ENCODE measurements at places on chromosomes 6 and 20.

DNA sequence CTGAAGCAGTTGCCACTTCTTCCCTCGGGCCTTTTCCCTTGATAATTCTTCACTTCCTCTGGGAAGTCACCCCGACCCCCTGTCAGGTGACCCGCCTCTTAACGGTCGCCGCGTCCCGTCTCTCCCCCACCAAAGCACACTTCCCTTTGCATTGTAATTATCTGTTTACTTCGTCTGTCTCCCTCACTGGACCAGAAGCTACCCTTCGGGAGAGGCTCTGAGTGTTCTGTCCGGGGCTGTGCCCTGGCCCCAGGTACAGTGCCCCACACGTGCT, 771 bp upstream of the SNAI1 start:
- DNase-seq = no peak
- peaks cover 56% of the 10 kb centered on the region for H3K4me1 ChIP-seq
- peak overlapping the region; percentile 67 for H3K4me3 ChIP-seq
- no peaks in the 10 kb centered on the region for H3K27me3 ChIP-seq
- no peak overlapping the region for H3K27ac ChIP-seq
- H3K36me3 ChIP-seq = peaks cover 23% of the 10 kb centered on the region

DNA sequence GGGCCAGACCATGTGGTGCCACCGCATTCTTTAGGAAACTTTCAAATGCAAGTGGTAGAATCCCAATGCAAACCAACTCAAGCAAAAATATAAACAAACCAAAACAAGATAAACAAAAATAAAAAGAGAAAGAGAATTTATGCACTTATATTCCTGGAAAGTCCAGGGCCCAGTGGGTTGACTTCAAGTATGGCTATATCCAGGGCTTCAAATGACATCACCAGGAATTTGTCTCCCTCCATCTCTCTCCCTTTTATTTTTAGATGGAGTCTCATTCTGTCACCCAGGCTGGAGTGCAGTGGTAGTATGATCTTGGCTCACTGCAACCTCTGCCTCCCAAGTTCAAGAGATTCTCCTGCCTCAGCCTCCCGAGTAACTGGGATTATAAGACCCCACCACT, 56.1 kb upstream of the PNRC1 start:
- H3K27ac ChIP-seq = no peak overlapping the region
- H3K27me3 ChIP-seq = peaks cover 12% of the 10 kb centered on the region
- DNase-seq = no peak

DNA sequence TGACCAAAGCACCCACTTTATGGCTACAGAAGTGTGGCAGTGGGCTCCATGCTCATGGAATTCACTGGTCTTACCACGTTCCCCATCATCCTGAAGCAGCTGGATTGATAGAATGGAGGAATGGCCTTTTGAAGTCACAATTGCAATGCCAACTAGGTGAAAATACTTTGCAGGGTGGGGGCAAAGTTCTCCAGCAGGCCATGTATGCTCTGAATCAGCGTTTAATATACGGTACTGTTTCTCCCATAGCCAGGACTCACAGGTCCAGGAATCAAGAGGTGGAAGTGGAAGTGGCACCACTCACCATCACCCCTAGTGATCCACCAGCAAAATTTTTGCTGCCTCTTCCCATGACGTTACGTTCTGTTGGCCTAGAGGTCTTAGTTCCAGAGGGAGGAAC, 60.5 kb upstream of the GMDS start:
- no peak overlapping the region for H3K27ac ChIP-seq
- no peak for DNase-seq
- no peaks in the 10 kb centered on the region for H3K27me3 ChIP-seq
- no peaks in the 10 kb centered on the region for H3K4me1 ChIP-seq
- no peak overlapping the region for H3K4me3 ChIP-seq

DNA sequence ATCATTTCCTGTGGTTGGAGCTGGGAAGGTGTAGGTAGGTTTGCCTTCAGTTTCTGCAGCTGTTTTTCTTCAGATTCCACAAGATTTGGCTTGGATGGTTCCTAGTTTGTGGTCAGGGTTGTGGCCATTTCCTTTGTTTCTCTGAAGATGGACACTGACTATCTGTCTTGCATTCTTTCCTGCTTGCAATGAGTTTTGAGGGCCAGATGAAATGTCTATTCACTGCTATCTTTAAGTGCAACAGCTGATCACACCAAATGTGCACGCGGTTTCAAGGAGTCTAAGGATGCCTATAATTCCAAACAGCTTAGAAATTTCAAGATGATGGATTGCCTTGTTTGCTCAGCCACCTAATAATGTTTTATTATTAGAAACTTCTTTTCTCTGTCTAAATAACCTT, 28.4 kb downstream of the IL20RA start:
- H3K36me3 ChIP-seq = no peaks in the 10 kb centered on the region
- peaks cover 4% of the 10 kb centered on the region for H3K27me3 ChIP-seq
- peaks cover 30% of the 10 kb centered on the region for H3K4me1 ChIP-seq
- DNase-seq = no peak
- H3K4me3 ChIP-seq = no peak overlapping the region

- peak; percentile 77 for DNase-seq
- no peaks in the 10 kb centered on the region for H3K36me3 ChIP-seq
- peaks cover under 1% of the 10 kb centered on the region for H3K27me3 ChIP-seq
- peaks cover 8% of the 10 kb centered on the region for H3K4me1 ChIP-seq
- no peak overlapping the region for H3K4me3 ChIP-seq
Observed at GRCh38 chr6:166852451-166852975, 103.8 kb downstream of the RNASET2 start.

- H3K27me3 ChIP-seq = no peaks in the 10 kb centered on the region
- peaks cover 34% of the 10 kb centered on the region for H3K4me1 ChIP-seq
- peak overlapping the region; percentile 5 for H3K27ac ChIP-seq
- DNase-seq = no peak
Observed at GRCh38 chr6:16473908-16474771, 235.8 kb downstream of the GMPR start.

- H3K4me1 ChIP-seq = peaks cover 11% of the 10 kb centered on the region
- H3K4me3 ChIP-seq = no peak overlapping the region
- H3K36me3 ChIP-seq = peaks cover 2% of the 10 kb centered on the region
- no peak overlapping the region for H3K27ac ChIP-seq
- peaks cover 9% of the 10 kb centered on the region for H3K27me3 ChIP-seq
Observed at GRCh38 chr6:77092971-77093370, 370.3 kb downstream of the HTR1B start.

DNA sequence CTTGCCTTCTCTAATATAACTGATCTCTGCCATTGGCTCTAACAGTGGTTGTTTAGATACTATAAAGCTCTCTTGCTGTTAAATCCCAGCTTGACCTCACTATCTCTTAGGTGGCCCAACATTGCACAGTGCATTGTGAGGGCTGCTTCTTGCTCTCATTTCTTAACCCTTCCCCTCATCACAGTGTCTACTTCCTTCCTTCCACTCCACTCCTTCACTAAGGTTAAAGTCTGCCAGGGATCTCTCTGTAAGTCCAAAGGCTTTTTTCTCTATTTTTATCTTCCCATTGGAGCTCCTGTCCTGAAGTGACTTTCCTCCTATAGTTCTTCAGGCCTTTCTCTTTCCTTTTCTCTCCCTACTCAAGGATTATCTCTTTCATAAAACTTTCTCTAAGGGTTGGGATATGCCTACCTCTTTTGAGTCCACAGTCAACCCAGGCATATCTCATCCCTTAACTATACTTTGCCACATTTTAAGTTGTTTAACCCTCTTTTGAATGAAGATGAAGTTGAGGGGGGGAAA, 4.0 kb upstream of the TBC1D22B start:
- DNase-seq = no peak
- no peak overlapping the region for H3K27ac ChIP-seq
- H3K4me1 ChIP-seq = peaks cover 21% of the 10 kb centered on the region
- no peaks in the 10 kb centered on the region for H3K27me3 ChIP-seq

GRCh38 chr20:31803552-31804291, 15.4 kb upstream of the MYLK2 start:
- no peak for DNase-seq
- H3K4me1 ChIP-seq = peaks cover 37% of the 10 kb centered on the region
- no peak overlapping the region for H3K4me3 ChIP-seq
- no peaks in the 10 kb centered on the region for H3K27me3 ChIP-seq

DNA sequence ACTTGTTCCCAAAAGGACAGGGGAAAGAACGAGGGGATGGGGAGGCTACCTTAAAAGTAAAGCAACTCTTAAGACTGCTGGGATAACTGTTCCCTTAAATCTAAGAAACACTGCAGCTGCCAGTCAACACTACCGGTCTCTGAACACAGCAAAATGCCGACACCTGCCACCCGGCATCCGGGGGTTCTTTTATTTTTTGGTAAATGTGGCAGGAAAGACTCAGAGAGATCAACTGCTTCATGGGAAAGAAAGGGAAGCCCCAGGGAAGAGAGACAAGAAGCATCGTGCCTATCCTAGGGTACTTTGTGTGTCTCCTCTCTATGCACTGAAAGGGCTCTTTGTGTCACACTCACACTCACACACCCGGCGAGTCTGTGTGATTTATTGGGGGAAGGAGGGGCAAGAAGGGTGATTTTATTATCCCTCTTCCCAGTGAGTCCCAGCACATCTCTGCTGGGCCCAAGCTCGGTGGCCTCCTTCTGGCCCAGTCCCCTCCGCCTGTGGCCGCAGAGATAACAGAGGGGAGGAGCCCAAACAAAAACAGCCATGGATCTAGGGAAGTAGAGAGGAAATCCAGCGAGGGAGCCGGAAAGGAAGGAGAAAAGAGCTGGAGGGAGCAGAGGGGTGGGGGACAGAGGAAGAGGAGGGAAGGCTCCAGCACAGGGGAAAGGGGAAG, 1.4 kb downstream of the FYN start:
- H3K27me3 ChIP-seq = no peaks in the 10 kb centered on the region
- peak overlapping the region; percentile 95 for H3K27ac ChIP-seq
- no peak for DNase-seq
- peaks cover 2% of the 10 kb centered on the region for H3K36me3 ChIP-seq
- H3K4me3 ChIP-seq = peak overlapping the region; percentile 96
- peaks cover 37% of the 10 kb centered on the region for H3K4me1 ChIP-seq

DNA sequence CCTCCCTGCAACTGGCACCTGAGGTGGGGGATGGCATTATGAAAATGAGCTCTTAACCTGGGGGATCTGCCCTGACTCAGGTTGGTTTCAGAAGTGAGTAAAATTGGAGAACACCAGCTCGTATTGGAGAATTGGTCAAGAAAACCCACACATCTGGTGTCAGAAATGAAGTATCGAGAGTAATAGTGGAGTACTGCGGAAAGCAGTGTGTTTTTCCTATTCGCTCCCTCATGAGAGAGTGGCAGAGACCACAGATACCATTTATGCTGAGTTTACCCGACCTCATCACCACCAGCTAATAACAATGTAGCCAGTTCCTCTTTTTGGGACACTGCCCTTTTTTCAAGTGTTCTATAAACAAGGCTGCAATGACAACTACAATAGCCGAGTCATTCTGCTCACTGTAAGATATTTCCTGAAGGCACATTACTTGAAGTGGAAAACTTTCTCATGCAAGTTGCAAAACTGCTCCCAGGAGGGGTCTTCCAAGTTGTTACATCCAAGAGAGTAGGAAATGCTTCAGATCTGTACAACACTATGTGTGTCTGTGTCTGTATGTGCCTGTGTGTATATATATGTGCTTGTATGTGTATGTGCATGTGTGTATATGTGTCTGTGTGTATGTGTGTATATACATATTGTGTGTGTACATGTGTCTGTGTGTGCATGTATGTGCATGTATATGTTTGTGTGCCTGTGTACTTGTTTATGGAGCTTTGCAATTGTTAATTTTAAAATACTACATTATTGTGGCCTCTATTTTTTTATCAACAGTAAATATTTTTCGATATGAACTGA, 106.0 kb upstream of the CST7 start:
- peaks cover 15% of the 10 kb centered on the region for H3K27me3 ChIP-seq
- no peaks in the 10 kb centered on the region for H3K4me1 ChIP-seq
- H3K36me3 ChIP-seq = no peaks in the 10 kb centered on the region
- H3K27ac ChIP-seq = no peak overlapping the region
- no peak overlapping the region for H3K4me3 ChIP-seq

- H3K4me3 ChIP-seq = no peak overlapping the region
- no peaks in the 10 kb centered on the region for H3K36me3 ChIP-seq
- H3K27me3 ChIP-seq = no peaks in the 10 kb centered on the region
- DNase-seq = no peak
- peaks cover 15% of the 10 kb centered on the region for H3K4me1 ChIP-seq
- H3K27ac ChIP-seq = no peak overlapping the region
Observed at GRCh38 chr6:54698974-54699373, 147.6 kb upstream of the FAM83B start.

DNA sequence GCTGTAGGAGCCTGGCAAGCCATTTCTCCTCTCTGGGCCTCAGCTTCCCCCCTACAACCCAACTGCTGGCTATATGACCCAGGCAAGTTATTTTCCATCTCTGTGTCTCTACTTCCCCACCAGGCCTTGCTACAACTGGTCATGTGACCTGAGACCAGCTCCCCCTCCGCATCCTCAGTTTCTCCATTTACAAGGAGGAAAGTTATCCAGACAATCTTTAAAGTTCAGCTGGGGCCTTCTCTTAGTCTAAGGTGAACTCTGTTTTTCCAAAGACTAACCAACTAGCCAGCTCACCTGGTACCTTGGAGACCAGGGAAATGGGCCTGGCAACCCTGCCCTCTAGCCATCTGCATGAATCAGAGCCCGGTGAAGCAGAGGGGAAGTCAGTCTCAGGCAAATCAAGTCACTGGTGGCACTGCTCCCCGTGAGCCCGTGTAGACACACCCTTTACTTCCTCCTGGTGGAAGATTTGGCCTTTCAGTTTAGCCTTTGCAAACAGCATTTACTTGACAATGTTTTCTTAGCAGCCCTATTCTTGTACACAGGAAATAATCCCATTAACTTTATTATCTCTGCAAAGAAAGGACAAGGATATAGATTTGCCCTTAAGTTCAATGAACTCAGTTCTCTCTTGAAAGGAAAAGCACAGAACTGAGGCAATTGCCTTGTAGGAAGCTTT, 157.7 kb downstream of the VEGFA start:
- no peaks in the 10 kb centered on the region for H3K36me3 ChIP-seq
- no peak for DNase-seq
- H3K4me1 ChIP-seq = peaks cover 20% of the 10 kb centered on the region

DNA sequence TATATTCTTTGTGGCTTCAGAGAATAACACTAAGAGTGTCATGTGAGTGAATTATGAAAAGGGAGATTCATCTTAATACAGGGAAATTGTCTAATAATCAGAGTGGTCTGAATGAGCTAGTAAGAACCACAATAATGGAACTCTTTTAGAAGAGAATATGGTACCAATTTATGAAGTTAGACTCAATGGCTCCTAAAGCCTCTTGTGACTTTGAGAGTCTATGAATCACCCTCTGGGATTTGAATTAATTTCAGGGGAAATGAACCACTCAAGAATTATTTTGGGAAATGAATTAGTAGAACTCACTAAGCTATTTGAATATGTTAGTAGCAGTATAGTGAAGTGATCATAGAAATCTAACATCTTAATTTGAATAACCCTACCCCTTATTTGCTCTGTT, 14.3 kb downstream of the PCMT1 start:
- DNase-seq = no peak
- H3K27me3 ChIP-seq = no peaks in the 10 kb centered on the region
- H3K27ac ChIP-seq = peak overlapping the region; percentile 38
- H3K36me3 ChIP-seq = peaks cover 18% of the 10 kb centered on the region
- no peak overlapping the region for H3K4me3 ChIP-seq
- H3K4me1 ChIP-seq = peaks cover 22% of the 10 kb centered on the region

GRCh38 chr6:104537180-104537579, 322.5 kb downstream of the HACE1 start:
- no peak overlapping the region for H3K4me3 ChIP-seq
- H3K36me3 ChIP-seq = peaks cover 1% of the 10 kb centered on the region
- no peak for DNase-seq
- H3K27ac ChIP-seq = peak overlapping the region; percentile 82
- peaks cover 58% of the 10 kb centered on the region for H3K4me1 ChIP-seq

Data from osteocyte (in vitro differentiated cells).